ENCODE measurements at places on chromosomes 5 and 9. TPM values are rescaled to one million over a fixed set of nuclear protein-coding genes. Genes with fewer than 3 reads are reported as not detected.

DNA sequence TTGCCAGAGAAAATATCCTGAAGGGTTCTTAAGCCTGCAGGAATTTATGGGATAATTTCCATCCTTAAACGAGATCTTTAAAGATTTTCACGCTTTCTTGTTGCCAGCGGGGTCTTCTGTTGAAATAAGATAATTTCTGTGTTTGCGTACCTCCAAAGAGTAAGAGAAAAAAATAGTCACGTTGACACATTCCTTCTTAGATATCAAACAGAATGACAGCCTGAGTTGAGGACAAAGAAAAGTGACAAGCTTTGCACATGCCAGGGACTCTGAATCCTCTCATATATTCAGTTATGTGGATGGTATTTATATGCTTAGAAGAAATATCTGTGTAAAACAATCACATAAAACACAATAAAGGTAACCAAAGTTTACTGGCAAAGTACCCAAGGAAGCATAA is 21.6 kb upstream of the PAM start:
- no peak for DNase-seq

DNA sequence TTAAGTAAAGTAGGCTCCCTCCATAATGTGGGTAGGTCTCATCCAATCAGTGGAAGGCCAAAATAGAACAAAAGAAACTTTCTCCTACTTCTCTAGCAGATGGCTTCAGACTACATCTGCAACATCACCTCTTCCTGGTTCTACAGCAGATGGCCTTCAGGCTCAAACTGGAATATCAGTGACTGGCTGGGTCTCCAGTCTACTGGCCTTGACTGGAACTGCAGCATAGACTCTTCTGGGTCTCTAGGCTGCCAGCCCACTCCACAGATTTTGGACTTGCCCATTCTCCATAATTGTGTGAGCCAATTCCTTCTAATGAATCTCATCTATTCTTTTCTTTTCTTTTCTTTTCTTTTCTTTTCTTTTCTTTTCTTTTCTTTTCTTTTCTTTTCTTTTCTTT is 64.8 kb downstream of the ACER2 start:
- no peak for DNase-seq

DNA sequence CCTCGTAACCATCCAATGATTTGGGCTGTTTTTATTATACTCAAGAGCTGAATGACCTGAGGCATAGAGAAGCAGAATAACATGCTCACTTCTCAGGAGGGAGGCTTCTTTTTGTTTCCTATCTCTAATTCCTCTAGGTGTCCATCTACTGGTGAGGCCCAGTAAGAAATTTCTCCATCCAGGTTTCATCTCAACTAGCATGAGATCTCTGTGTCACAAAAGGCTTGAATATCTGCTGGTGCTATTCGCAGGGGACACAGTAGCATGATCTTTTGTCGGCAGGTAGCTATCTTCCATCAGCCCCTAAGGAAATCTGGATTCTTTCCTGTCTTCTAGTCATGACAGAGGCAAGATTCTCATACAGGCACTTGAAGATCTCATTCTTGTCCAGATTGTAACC is 8.9 kb downstream of the IFNE start:
- no peak for DNase-seq

- no peak for DNase-seq
Measured at GRCh38 chr9:125644819-125645507, 62.0 kb downstream of the MAPKAP1 start.

Gene PCAT7
- total RNA-seq, result 13.1 TPM

Gene SHOC1
- total RNA-seq, result not detected
